ENCODE measurements at places on chromosomes 3 and 15.

GRCh38 chr3:126510308-126510910 lies 7.2 kb downstream of the UROC1 start:
- DNase-seq, result no peak

DNA sequence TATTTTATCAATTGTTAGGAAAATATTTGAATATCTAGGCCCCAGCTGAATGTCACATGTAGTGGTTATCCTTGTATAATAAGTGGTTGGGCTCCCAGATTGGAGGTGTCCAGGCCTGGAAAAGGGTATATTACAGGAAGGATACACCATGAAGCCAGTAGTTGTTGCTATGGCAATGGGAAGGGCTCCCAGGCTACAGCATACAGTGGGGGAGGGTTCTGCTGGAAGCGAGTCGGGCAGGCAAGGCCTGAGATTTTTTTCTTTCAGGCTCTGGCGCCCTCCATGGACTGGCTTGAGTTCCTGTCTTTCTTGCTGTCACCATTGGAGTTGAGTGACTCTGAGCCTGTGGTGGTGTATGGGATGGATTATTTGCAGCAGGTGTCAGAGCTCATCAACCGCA lies 8.9 kb downstream of the ECE2 start:
- no peak for DNase-seq

GRCh38 chr3:58394339-58394738 lies 39.3 kb downstream of the PDHB start:
- no peak for DNase-seq

DNA sequence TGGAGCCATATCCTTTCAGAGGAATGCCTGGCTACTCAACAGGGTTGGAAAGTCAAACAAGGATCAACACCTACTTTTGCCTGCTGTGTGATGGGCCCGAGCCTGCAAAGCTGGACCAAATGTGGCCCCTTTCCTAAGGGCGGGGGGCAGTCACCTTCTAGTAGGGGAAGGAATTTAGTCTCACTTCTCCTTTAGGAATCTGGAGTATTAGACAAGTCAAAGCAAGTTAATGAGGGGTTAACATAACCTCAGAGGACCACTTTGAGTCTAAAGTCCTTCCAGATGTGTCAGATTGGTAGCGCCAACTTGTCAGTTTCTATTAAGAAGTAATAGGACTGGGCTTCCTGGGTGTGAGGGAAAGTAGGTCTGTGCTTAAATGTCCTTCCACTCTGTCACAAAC lies 6.8 kb downstream of the EXOSC7 start:
- no peak for DNase-seq

GRCh38 chr15:89406218-89406939 lies 71.8 kb upstream of the POLG start:
- DNase-seq, result no peak

- DNase-seq, result no peak
These were observed 210.0 kb downstream of the MYRIP start for GRCh38 chr3:40019376-40019775.

All from CD4-positive, alpha-beta T cell treated with Interferon gamma for 1 hour (primary cell).